ENCODE measurements at places on chromosomes 12 and 14.

- no peak for DNase-seq
Measured at GRCh38 chr14:99147366-99147740, 124.6 kb downstream of the BCL11B start.

- no peak for DNase-seq
Measured at GRCh38 chr14:70332015-70332414, 27.5 kb downstream of the COX16 start.

GRCh38 chr12:100820314-100820713 is 25.7 kb downstream of the ANO4 start:
- DNase-seq, result no peak

DNA sequence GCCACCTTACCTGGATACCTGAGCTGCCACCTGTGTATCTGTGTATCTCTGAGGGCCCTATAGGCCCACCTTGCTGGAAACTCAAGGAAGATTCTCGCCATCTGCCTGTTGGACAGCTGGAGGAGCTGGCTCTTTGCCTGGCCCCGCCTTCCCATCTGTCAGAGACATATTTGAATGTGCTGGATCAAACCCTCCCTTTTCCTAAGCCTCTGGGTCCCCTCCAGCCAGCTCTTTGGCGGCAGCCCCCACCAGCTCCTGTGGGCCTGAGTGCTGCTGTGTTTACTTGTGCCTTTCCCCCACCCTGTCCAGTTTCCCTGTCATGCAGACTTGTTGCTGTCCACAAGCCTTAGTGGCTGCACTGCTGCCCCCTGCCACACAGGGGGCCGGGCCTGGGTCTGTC is 55.9 kb upstream of the SRSF5 start:
- DNase-seq, result no peak
